Midbrain (tissue), 1 donor: ENCODE measurements at places on chromosomes 16 and 17.

GRCh38 chr16:68379472-68380347 is 68.6 kb downstream of the SMPD3 start:
- DNase-seq, result no peak

DNA sequence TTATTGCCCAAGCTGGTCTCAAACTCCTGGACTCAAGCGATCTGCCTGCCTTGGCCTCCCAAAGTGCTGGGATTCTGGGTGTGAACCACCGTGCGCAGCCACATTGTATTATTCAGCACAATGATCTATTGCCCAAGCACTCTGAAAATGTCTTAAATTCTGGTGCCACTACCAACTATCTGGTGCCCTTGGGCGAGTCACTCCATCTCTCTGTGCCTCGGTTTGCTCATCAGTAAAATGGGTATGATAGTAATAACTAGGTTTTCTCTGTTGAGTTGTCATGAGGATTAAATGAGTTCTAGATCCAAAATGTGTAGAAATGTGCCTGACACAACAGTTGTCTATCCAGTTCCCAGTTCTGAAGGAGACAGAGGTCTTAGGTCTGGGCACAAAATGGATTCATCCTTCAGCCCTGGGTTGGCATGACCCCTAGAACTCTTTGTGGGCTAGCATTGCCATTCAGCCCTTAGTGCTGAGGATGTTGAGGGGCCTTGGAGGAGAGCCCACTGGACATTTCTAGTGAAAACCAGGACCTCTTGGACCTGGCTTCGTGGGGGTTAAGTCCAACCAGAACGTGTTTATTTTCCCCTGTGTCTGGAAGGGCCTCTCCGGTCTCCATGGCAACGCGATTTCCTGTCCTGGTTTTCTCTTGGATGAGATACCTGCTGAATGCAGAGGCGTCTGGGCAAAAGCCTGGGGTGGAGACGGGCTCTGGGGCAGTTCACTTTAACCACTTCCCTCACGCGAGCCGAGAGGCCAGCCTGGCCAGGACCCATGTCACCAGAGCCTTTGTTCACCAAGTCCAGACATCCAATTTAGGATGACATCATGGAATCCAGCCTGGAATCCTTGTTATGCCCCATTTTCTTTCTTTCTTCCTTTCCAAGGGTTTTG is 43.7 kb upstream of the TNRC6A start:
- DNase-seq, result peak; percentile 72

DNA sequence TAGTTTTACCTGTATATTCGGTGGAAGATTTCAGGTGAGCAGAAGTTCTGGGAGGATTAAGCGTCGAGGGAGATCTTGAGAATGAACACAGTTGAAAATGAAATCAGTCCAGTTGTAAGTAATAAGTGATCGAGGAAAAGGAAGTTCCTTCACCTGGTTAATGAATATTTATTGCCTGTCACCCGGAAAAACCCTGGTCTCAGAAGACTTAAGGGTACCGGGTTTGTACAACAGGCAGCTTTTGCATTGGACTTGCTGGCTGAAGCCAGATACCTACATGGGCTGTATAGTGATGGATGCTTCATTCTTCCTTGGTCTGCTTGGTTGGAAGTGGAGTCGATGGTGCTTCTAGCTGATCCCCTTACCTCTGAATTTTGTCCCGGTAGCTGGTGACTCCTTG is 72.7 kb downstream of the PRKCA start:
- DNase-seq, result no peak

DNA sequence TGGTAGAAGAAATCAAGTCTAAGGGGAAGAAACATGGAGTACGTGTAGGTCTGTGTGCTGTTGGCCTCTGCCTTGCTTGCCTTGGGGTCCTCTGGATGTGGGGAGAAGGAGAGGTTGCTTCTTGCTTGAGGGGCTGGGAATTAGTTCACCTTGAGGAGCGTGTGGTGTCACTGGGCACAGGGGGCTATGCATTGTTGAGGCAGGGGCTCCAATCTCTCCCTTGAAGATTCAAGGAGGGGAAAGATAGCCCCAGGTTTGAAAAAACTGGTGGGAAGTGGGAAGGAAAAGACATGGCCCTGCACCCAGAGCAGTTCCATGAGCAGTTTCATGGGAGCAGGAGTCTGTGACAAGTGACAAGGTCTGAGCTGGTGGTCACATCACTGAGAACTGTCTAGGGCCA is 103.4 kb downstream of the CYLD start:
- DNase-seq, result no peak

- DNase-seq, result no peak
Observed at GRCh38 chr16:81588326-81589081, 143.9 kb downstream of the CMIP start.

DNA sequence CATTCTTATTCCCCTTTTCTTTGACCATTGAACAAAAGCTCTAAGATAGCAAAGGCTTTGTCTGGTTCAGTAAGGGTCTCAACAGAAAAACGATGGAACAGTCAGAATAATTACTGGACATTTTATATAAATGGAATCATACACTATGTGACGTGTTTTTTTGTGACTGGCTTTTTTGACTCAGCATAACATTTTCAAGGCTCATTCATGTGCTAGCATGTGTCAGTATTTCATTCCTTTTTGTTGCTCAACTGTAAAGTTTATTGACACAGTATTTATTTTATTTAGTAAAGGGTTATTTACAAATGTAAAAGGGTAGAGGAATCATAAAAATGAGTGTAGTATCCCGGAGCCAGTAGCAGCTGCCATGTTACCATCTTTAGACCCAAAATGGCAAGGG is 226.2 kb downstream of the CDRT15L2 start:
- DNase-seq, result no peak

DNA sequence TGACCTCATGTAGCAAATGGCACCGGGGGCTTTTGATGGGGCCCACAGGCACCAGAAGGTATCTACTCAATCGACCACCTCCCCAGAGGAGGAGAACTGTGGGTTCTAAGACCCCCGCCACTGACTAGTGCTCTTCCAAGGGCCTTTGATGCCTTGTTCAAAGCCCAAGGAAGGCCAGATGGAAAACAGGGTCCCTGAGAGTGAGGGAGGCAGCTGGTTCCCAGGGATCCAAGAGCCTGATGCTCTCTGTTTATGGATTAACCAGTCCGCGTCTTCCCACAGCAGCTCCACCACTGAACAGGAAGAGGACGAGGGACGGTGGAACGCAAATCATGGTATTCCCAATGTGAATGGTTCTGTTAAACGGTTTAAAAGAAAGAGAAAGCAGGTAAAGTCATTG is 7.6 kb downstream of the PHB1 start:
- no peak for DNase-seq

DNA sequence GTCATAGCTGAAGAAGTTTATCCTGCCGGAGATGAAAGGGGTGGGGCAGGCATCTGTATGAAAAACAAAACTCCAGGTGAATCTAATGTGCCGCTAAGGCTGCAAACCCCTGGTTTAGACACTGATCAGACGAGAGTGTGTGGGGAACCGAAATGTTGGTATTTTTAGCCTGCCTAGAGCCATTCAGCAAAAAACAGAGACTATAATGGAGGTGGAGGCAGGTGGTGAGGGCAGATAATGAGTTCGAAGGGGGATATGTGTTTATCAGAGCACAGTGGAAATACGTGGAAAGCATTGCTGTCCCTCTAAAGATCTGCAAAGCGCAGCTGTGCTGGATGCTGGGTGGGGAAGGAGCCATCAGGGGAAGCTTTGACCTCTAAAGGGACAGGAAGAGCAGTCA is 127.5 kb upstream of the WSCD1 start:
- no peak for DNase-seq

GRCh38 chr16:70381604-70382342 is 35.1 kb downstream of the DDX19A start:
- DNase-seq, result no peak

DNA sequence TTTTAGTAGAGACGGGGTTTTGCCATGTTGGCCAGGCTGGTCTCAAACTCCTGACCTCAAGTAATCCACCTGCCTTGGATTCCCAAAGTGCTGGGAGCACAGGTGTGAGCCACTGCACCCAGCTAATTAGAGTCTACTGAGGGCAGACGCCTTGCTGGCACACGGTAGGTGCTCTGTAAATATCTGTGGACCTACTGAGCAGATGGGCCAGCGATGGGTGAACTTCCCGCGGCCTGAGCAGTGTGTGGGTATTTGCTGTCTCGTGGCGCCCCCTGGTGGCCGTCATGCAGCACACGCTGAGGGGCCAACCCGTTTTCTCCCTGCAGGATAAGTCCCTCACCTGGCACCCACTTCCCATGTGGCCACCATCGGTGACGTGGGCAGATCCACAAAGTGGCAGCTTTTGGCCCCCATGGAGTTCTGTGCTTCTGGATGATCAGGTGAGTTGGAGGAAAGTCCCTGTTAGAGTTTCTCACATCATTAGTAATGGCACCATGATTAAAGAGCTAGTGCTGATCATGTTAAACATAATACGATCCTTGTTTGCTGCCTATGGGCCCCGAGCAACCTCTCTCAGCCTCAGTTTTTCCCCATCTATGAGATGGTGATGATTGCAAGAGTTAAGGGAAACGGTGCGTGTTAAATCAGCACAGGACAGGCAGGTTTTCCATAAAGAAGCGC is 40.7 kb downstream of the ZDHHC7 start:
- peak; percentile 78 for DNase-seq

- peak; percentile 32 for DNase-seq
Observed at GRCh38 chr17:48814504-48814903, 2.5 kb downstream of the TTLL6 start.

- DNase-seq, result no peak
Observed at GRCh38 chr17:40338058-40338457, 26.5 kb downstream of the GJD3 start.

GRCh38 chr17:47846716-47847340 is 4.1 kb downstream of the SP6 start:
- no peak for DNase-seq

- DNase-seq, result no peak
Observed at GRCh38 chr16:47460359-47460710, 528 bp downstream of the ITFG1 start.

DNA sequence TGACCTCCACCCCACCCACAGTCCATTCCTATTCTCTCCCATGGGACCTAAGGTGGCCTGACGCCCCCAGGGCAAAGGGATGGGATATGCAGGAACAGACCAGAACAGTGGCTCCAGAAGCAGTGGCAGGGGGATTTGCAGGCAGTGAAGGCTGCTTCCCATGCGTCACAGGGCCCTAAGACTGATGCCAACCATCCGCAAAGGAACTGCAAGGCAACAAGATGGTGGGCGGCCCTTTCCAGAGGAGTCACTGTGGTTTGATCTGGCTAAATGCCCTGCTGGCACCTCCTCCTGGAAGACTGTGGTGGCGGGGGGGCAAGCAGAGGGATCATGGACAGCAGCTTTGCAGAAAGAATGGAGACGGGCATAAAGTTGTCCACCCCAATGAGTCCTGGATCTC is 4.4 kb upstream of the SLC39A11 start:
- no peak for DNase-seq

DNA sequence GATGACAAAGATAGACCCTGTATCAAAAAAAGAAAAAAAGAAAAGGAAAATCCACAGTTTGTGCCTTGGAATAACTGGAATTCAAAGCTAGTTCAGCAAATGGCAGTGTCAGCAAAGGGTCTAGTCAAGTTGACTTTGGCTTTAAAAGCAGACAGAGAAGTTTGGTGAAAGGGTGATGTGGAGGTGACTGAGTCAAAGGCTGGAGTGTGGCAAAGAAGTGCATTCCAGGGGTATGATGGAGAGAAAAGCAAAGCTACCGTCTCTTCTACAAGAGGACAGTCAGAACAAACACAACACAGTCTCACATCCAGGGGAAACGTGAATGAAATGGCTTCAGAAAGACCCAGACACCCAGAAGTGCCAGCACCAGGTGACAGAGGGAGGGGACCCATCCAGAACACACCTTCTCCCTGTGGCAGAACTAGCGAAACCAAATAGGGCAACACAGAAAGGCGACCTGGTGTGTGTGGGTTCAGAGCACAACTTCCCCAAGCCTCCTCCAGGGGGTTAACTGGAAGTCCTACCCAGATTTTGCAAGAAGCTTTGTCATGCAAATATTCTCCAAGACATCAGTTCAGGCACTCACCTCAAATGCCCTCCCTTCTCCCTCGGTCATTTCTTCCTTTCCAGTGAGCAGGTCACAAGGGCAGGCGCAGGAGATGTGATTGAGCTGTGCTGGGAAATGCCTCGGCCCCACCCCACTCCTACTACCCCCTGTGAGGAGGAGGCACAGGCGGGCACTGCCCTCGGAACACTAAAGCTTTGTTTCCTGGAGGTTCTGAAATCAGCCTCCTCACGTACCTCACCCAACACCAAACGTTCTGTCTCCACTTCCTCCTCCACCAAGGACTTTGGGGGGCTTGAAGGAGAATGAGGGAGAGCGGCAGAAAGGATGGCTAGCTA is 481.9 kb downstream of the SOX9 start:
- no peak for DNase-seq

GRCh38 chr16:67336648-67337047 is 10.0 kb downstream of the LRRC36 start:
- DNase-seq, result no peak

DNA sequence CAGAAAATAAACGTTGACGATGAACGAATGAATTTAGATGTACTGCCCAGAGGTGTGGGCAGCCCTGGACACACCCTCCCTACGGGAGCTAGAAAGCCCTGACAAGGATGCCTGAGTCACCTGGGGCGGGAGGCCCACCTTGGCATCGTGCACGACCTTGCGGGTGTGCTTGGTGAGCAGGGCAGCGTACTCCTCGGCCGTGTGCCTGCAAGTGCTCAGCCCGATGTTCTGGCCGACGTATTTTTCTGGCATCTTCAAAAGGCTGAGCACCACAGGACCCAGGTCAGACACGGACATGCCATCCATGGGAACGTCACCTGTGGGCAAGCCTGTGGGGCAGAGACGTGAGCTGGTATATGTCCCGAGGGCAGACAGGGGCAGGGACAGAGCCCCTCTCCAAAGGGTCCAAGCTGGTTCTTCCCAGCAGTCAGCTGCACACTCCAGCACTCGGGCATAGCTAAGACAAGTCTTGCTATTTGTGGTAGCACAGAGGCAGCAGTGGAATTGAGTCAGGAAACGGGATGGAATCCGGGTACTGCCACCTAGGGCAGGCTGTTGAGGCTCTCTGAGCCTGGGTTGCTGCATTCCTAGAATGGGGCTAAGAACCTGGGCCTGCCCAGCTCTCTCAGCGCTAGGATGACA is 10.8 kb downstream of the NMRAL1 start:
- no peak for DNase-seq

- DNase-seq, result no peak
Observed at GRCh38 chr17:2691965-2692780, 19.4 kb downstream of the CLUH start.

DNA sequence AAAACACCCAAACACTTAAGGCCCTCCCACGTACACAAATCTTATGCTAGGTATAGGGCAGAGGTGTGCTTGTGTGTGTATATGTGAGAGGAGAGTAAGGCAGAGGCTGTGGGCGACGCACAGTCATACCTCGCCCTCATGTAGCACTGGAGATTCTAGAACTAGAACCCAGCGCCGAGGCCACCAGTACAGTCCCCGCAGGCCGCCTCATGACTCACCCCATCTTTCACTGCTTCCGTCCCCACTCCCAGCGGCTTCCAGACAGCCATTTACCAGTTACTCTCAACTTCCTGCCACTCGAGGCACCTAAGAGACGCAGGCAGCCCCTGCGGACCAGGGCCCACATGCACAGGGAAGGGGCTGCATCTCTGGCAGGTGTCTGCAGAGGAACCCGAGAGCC is 23.2 kb upstream of the CYTH1 start:
- no peak for DNase-seq
